Large intestine (tissue), 12 donors: ENCODE measurements at places on chromosomes 16 and 17. TPM values are rescaled to one million over a fixed set of nuclear protein-coding genes. Genes with fewer than 3 reads are reported as not detected.

OSBPL7 gene
- 19.9 TPM for polyA plus RNA-seq

OR3A3 gene
- polyA plus RNA-seq = not detected

DNA sequence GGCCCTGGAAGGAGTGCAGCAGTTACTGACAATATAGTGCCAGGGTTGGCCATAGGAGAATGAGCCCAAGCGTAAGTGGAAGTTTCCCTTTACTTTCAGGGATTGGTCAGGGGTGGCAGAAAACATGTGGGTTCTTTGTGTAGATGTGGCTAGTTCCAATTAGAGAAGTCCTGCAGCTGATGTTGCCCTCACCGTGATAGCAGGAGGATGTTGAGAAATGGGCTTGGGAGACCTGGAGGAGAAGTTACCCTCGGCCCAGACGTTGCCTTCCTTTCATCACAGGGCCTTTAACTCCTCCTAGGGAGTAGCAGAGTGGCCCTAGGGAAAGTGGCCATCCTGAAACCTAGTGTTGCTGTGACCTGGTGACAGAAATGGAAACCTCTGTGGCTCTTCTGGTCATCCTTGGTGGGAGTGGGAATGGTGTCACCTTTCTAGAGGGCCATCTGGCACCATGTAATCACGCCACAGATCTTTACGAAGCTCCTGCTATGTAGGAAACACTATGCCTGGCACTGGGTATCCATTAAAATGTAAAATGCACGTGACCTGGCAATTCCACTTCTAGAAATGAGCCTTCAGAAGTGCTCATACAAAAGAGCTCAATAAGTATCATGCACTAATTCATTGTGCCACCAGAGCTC lies 6.7 kb downstream of the TMEM92 start:
- H3K36me3 ChIP-seq = peaks cover 18% of the 10 kb centered on the region
- no peaks in the 10 kb centered on the region for H3K27me3 ChIP-seq
- DNase-seq = no peak
- H3K27ac ChIP-seq = peak overlapping the region; percentile 57

DNA sequence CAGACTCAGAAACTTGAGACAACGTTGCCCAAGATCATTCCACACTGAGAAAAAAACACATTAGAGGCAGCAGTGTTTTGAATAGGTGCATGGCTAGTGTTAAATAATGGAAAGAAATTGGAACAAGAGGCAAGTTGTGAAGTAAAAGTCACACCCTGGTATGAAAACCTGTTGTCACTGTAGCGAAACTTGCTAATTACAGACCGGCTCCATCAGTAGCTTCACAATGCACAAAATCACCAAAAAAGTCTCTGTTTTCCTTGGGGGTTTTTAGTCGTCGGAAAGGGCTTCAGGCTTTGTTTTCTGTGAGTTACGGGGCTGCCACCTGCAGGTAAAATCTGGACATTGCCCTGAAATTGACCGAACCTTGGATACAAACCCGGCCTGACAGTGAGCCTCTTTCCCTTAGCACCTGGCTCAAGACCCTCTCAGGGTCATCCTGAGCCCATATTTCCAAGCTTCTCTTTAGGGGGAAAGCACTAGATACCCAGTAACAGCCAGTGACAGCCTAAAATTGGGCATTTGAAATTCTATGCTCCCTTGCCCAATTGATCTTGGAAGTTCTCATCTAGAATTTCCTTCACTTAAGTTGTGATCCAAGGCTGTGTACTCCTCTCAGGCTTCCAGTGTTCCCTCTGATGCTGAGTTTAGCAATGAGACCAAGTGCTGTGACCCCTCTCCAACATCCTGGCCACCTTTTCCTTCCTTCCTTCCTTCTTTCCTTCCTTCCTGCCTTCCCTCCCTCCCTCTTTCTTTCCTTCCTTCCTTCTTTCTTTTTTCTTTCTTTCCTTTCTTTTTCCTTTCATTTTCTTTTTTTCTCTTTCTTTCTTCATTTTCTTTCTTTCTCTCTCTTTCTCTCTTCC lies 7.2 kb upstream of the GRB2 start:
- H3K27ac ChIP-seq = no peak overlapping the region
- peaks cover 6% of the 10 kb centered on the region for H3K4me1 ChIP-seq
- H3K4me3 ChIP-seq = no peak overlapping the region
- DNase-seq = peak; percentile 31

DNA sequence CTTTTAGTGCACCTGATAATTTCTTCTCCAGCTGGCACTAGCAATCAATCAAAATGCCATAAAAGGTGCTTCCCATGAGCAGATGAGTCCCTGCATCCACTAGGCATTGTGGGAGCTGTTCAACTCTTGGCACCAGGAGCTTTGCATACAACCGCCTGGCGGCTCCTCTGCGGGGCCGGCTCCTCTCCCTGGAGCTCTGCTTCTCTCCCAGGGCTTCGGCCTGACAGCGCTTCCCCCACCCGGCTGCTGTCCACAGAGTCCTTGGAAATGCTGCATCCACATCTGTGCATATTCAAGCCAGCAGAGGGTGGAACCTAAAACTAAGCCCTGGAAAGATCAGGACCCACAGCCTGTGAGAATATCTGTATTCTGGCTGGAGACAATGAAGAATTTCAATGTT lies 62.9 kb downstream of the LMF1 start:
- no peak overlapping the region for H3K27ac ChIP-seq
- no peaks in the 10 kb centered on the region for H3K27me3 ChIP-seq
- no peaks in the 10 kb centered on the region for H3K4me1 ChIP-seq
- peaks cover 5% of the 10 kb centered on the region for H3K36me3 ChIP-seq
- no peak overlapping the region for H3K4me3 ChIP-seq
- no peak for DNase-seq

DNA sequence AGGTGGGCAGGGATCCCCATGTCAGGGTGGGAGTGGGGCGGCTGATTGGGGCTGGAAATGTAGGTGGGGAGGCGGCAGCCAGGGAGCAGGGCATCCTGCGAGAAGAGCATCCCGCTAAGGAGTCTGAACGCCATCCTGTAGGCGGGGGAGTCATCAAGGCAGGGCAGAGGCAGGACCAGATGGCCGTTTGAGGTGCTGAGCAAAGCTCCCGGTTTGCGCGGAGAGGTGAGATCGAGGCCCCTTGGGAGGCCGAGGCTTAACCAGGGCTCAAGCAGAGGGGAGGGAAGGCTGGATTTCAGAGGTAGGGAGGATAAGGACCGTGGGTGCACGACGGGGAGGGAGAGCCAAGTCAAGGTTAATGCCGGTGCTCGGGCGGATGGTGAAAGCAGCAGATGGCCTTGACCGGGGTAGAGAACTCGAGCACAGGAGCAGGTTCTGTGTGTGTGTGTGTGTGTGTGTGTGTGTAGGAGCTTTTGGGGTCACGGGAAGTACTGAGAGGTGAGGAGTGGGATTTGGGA lies 472 bp upstream of the NME2 start:
- peak overlapping the region; percentile 97 for H3K4me3 ChIP-seq
- H3K27ac ChIP-seq = peak overlapping the region; percentile 96
- peaks cover 37% of the 10 kb centered on the region for H3K36me3 ChIP-seq
- no peaks in the 10 kb centered on the region for H3K27me3 ChIP-seq

GRCh38 chr16:52497067-52497816 lies 49.7 kb downstream of the TOX3 start:
- no peak overlapping the region for H3K4me3 ChIP-seq
- H3K4me1 ChIP-seq = peaks cover 5% of the 10 kb centered on the region
- DNase-seq = peak; percentile 16
- no peak overlapping the region for H3K27ac ChIP-seq

DNA sequence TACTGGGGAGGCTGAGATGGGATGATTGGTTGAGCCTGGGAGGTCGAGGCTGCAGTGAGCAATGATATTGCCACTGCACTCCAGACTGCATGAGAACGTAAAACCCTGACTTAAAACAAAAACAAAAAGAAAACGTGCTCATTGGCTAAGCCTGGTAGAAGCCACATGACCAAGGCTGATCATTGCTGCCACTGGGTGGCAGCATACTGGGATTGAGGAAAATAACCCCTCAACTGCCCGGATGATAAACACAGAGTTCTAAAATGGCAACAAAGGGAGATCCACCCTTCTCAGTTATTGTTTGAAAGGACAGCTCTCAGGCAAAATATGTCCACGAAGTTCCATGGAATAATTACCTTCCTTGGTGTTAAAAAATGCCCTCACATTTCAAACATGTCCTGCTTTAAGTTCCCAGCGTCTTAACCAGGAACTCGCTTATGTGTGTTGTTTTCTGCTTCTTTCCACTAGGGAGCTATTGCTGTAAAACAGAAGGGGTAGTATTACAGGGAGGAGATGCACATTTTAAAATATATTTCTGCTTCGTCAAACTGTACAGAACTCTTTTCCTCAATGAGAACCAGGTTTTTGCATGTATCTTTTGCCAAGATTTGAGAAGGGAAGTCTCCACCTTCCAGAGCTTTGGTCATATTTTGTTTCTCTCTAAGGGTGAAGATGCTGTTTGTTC lies 675.3 kb downstream of the MAF start:
- H3K4me3 ChIP-seq = no peak overlapping the region
- no peaks in the 10 kb centered on the region for H3K4me1 ChIP-seq

DNA sequence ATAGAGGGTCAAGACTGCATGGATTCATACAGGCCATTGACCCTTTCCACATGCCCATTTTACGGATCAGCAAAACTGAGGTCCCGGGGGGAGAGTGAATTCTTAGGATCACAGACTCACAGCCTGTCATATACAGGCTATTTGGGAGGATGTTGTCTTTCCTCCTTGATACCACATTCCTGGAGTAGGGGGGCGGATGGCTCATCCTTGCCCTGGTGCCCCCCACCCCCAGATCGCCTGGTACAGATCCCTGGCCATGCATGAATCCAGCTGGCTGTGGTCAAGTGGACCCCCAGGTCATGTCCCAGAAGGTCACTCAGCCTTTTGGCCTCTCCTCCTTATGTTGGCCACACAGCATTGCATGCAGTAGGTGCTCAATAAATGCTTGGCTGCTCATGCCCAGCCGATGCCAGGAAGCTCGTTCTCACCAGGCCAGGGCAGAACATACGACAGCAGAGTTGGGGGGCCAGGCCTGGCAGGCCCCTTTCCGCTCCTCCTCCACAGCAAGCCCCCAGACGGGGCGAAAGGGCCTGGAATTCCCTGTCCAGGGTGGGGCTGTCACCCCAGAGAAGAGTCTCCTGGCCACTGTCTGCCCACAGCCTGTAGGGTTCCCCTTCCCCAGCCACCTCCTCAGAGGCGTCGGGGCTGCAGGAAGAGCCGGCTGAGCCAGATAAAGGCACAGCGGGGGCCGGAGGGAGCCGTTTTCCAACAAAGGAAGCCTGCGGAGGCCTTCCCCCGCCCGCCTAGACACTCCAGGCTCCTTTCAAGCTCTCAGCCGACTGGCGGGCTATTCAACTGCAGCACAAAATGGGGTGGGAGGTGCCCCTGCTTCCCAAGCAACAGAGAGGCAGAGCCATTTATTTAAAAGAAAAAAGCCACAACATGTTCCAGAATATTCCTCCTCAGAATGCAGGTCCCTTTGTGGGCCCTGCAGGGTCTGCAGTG lies 215.7 kb upstream of the CIBAR2 start:
- H3K27ac ChIP-seq = peak overlapping the region; percentile 34
- H3K4me3 ChIP-seq = no peak overlapping the region
- H3K36me3 ChIP-seq = no peaks in the 10 kb centered on the region

- H3K4me1 ChIP-seq = no peaks in the 10 kb centered on the region
- no peak for DNase-seq
- H3K36me3 ChIP-seq = no peaks in the 10 kb centered on the region
- H3K27ac ChIP-seq = no peak overlapping the region
Observed at GRCh38 chr16:86777381-86777946, 199.1 kb downstream of the FOXL1 start.

- DNase-seq = no peak
- no peak overlapping the region for H3K4me3 ChIP-seq
- H3K27me3 ChIP-seq = no peaks in the 10 kb centered on the region
Observed at GRCh38 chr17:62981933-62982332, 15.9 kb downstream of the TANC2 start.

DNA sequence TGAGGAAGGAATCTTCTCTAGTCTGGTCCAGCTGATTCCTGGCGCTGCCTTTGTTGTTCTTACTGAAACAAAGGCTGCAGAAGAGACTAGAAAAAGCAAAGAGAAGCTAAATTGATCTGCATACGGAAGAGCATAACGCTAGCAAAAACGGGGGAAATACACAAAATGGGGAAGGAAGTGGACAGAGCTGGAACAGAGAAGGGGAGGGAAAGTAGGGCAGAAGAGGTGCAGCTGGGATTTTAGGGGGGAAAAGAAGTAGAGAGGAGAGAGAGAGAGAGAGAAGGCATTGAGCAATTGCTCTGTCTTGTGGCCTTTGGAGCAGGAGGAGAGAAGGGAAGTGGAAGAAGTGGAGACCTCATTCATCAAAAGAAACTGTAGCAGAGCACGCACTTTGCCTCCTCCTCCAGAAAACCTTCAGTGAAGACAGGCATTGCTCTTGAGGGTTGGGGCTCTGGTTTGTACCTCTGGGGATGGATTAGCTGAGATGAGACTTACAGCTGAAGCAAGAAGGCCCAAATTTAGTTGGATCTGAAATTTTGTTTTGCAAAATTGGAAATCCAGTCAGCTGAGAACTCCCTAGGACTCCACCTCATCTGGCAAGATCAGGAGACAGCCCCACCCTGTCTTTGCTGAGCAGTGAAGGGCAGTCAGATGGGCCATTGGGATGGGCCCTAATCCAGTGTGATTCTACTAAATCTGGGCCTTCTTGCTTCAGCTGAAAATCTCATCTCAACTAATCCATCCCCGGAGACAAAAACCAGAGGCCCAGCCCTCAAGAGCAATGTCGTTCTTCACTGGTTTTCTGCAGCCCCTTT lies 55.8 kb downstream of the CDRT4 start:
- no peaks in the 10 kb centered on the region for H3K27me3 ChIP-seq
- no peaks in the 10 kb centered on the region for H3K36me3 ChIP-seq
- H3K4me1 ChIP-seq = peaks cover 4% of the 10 kb centered on the region
- no peak overlapping the region for H3K4me3 ChIP-seq
- peak; percentile 43 for DNase-seq

DNA sequence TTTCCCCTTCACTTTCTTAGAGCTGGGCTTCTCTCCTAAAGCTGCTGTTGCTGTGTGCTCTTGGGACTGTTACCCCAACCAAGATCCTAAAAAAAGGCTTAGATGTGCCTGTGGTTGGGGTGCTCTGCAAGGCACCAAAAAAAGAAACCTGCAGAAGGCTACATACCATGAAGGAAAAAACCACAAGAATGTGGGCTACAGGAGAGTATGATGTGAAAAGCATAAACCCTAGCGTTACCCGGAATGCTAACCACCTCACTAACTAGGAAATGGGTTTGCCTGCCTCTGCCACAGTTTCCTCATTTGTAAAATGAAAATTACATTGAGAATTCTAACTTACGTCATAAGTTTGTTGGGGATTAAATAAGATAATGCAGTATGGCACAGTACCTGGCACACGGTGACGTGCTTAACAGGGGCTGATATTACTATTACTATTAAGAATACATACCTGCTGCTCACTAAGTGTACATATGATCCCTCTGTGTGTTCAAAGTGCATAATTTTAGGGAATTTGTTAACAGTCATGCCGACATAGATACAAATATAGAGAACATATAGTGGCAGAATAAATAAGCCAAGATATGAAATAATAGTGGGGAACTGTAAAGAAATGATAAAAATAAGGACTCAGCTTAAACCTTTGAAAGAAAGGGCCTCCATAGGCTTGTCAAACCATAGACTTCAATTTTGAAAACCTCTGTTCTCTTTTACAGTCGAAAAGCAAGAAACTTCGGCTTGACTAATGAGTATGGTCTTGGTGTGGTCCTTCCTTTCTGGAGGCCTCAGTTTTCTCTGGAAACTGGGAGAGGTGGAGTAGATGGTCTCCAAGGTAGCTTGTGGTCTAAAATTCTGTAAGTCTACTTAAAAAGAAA lies 177.8 kb upstream of the TBX2 start:
- H3K36me3 ChIP-seq = no peaks in the 10 kb centered on the region
- no peak for DNase-seq
- no peak overlapping the region for H3K4me3 ChIP-seq
- no peaks in the 10 kb centered on the region for H3K4me1 ChIP-seq
- no peaks in the 10 kb centered on the region for H3K27me3 ChIP-seq
